Kidney (tissue), 22 donors: ENCODE measurements at places on chromosomes 12 and 14. TPM values are rescaled to one million over a fixed set of nuclear protein-coding genes. Genes with fewer than 3 reads are reported as not detected.

- DNase-seq = no peak
Measured at GRCh38 chr12:49014547-49014946, 4.0 kb downstream of the PRKAG1 start.

Gene CYP27B1
- polyA plus RNA-seq = 33.4 TPM

DNA sequence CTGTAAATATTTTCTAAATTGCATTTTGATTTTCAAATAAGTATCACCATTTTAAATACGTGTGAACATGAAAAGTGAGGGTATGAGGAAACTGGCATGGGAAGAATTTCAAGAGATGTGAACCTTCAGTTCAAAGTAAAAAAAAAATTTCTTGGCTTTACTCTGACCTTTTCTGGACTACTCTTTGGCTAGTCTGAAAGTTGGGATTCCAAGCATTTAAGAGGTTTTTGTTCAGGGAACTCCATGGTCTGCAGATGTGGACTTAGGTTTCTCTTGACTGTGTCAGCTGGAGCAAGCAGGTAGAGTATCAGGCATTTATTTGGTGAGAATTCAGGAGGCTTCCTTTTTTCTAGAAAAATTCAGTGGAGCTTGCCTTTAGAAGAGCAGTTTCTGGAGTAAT is 311.6 kb downstream of the LRIG3 start:
- DNase-seq = no peak

Gene GALNT6
- 2.1 TPM for polyA plus RNA-seq

DNA sequence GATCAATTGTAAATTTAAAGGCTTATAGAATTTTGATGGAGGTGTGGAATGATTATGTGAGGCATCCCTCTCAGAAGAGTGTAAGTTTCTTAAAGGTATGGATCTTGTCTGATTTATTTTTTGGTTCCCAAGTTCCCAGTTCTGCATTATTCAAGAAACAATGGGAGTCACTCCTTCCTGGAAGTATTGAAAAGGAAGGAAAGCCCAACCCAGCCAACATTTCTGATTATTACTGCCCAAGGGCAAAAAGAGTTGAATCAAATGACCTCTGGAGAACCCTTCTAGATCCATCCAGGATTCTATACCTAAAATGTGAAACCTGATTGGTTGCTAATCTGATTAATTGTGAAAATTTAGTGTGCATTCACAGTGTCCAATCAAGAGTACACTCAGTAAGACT is 166.2 kb downstream of the ANO2 start:
- no peak for DNase-seq

DNA sequence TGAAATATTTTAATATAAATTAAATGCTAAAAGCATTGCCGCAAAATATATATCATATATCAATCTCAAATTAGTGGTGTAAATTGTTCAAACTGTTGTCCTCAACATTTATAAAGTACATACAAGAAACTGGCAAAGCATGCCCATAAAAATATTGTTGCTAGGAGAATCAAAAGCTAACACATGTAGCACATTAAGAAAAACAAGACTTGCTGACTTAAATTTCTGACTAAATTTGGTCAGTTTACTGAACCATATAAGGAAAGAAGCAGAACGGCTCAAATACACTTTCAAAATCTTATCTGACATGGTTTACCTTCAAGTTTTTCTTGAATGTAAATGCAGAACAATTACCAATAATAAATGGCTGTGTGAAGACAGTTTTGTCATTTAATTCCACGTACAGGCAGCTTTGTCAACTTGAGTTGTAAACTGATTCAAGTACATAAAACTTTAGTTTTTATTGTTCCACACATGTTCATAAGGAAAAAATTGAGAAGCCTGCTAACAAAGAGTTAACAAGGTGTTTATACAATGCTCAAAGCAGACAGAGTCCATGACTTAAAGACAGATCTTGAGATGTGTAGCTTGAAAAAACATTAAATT is 50.4 kb downstream of the PPP1R12A start:
- DNase-seq = no peak

GRCh38 chr14:65251213-65251612 is 148.9 kb upstream of the MAX start:
- DNase-seq = no peak

DNA sequence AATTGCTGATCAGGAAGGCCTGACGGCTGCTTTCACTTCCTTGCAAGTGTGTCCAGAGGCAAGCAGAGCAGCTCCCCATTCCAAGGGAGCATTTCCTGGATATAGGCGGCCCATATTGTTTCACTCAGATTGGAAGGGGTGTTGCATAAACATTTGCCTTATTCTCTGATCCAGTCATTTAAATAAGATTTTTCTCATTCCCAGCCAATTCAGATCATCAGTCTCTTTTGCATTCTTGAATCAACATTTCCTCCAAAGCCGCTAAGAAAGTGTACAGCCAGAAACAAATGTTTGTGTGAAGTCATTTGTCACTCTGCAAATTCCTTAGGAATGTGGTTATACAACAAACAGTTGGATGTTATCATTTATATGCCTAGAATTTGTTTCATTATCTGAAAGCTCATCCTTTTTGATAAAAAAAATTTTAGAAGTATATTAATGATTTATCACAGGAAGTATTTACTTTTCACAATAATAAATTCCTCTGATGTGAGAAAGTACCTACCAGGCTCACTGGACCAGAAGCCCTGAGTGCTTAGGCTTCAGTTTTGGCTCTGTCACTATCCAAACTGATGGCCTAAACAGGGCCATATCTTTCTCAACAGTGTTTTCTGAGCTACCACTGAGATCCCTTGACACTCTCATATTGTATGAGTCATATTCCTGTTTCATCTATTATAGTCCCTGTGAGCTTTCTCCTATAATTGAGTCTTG is 379.6 kb downstream of the CCDC91 start:
- DNase-seq = peak; percentile 91

GRCh38 chr12:113439606-113440030 is 17.4 kb downstream of the SDSL start:
- DNase-seq = peak; percentile 79

GRCh38 chr14:59271734-59272133 is 83.3 kb downstream of the DAAM1 start:
- no peak for DNase-seq

Gene KLHL33
- 0.24 TPM for polyA plus RNA-seq
